Stimulated activated CD4-positive, alpha-beta T cell treated with anti-CD3 and anti-CD28 coated beads, Interleukin-4, amount 100 ng/mL, for 24 hours (primary cell): ENCODE measurements at places on chromosomes 4 and X.

- DNase-seq: no peak
Observed at GRCh38 chr4:141913928-141914327, 277.5 kb downstream of the IL15 start.

- no peak for DNase-seq
Observed at GRCh38 chr4:101682946-101683345, 107.6 kb upstream of the BANK1 start.

DNA sequence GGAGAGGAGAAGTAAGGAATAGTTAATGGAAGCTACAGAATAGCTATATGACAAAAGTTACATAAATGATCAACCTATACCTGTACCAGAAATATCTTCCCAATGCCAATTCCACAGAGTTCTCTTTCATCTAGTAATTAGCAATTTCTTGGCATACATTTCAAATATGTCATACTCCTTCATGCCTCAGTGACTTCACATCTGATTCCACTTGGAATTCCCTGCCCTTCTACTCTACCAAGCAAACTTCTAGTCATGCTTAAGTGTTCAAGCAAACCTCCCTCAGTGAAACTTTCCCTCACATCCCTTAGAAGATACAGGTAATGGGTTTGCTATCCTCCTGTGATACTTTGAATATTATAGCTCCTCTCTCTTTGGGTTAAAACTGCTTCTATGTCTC lies 127.1 kb downstream of the KLHL13 start:
- DNase-seq: no peak

DNA sequence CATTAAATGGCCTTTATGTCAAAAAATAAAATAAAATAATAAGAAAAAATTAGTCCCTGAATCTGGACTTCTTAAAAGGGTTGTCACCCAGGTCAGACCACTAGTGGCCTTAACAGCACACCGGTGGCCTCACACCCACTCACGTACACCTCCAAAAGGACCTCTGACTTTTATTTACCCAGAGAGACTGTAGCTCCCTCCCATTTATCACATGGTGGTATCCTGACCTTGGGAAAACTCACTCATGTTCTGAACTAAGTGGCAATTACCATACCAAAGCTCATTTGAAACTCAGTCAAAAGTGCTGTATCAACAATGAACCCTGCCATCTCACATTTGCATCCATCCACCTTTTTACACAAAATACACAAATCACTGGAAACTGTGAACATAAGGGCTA lies 53.1 kb upstream of the MAP3K15 start:
- DNase-seq: no peak

DNA sequence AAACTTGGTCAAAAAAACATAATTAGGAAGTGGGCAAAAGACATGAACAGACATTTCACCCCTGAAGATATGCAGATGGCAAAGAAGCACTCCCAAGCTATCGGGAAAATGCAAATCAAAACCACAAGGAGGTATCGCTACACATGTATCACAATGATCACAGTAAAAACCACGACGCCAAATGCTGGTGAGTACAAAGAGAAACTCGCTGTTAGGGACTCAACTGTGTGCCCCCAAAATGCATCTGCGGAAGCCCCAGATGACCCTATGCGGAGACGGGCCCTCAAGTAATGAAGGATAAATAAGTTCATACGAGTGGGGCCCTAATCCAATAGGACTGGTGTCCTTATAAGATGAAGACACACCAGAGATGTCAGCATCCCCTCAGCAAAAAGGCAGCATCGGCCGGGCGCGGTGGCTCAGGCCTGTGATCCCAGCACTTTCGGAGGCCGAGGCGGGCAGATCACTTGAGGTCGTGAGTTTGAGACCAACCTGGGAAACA lies 10.2 kb downstream of the GAK start:
- DNase-seq: peak; percentile 31

- no peak for DNase-seq
Observed at GRCh38 chrX:110442635-110443034, 84.0 kb downstream of the RTL9 start.

DNA sequence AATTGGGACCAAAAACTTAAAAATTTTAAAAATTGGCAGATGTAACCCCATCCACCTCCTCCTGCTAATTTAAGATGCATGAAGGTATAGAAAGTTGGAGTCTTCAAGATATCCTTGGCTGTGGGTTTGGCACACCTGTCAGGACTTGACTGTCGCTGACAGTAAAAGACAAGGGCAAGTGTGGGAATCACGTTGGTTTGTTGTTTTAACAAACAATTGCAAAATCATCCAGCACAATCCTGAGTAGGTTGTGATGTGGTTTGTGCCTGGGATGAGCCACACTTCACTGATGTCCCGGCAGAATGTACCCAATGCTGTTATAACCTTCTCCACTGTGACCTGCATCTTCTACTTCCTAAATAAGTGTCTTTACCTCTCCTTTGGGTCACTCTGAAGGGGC lies 24.0 kb downstream of the HOPX start:
- no peak for DNase-seq

DNA sequence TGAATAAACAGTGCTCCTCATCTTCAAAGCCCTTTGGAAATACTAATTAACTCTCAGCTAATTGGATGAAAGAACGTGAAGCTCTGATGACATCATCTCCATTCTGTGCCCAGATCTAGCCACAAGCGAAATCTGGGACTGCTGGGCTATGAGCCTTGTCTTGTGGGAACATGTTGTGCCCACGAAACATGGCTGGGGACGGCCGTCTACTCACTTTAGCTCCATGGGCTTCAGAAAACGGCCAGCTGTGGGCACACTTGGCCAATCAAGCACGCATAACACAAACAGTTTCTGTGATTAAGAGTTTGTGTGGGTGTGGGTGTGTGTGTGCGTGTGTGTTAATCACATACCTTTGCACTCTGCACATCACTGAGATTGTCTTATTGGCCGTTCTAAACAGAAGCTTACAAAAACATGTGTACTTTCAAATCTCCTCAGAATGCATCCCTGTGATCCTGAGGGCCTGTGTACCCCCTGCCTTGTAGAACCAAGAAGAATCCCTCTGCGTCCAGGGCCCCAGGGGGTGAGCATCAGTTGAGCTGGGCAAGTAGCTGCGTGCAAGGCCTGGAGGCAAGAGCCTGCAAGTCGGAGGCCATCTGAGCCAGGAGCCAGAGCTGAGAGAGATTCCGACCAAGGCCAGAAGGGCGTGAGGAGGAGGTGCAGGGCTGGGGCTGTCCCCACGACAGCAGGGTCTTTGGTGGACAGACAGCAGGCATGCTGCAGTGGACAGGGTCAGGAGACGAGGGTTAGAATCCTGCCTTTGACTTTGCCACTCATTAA lies 18.7 kb upstream of the ZNF185 start:
- no peak for DNase-seq

DNA sequence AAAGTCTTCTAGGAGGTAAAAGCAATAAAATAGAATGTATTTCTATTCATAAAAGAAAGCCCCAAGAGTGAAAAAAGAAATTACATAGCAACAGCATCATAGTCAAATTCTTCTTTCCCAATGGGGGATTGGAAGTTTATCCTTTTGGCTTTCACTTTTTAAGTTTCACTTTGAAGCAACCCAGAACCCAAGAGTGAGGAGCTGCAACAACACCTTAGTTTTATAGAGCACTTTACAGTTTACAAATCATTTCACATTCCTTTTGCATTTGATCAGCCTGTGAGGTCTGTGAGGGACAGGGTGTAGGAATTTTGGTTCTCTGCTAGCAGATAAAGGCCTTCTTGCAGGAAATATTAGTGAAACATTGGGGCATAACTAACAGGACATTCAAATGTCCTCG lies 112.0 kb upstream of the NDP start:
- no peak for DNase-seq

DNA sequence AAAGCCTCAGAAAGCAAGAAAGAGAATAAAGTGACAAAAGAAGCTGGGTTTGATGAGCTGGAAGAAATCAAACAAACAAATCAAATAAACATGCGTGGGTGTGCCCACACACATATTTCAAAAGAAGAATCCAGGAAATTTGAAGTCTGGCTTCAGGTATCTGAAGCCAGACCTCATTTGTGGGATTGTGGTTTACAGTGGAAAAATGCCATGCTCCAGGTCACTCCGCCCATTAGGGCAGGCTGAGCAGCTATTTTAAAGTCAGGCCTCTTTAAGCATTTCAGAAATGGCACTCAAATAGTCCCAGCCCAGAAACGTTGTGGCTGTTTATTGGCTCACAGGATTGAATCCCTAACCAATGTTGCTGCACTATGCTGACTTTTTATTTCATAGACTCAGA lies 226.1 kb upstream of the F9 start:
- no peak for DNase-seq

- DNase-seq: no peak
Observed at GRCh38 chrX:63784346-63784901, 590 bp downstream of the ARHGEF9 start.

GRCh38 chr4:156496797-156497196 lies 474.8 kb downstream of the PDGFC start:
- no peak for DNase-seq

GRCh38 chrX:124378643-124379042 lies 32.3 kb downstream of the SH2D1A start:
- no peak for DNase-seq

DNA sequence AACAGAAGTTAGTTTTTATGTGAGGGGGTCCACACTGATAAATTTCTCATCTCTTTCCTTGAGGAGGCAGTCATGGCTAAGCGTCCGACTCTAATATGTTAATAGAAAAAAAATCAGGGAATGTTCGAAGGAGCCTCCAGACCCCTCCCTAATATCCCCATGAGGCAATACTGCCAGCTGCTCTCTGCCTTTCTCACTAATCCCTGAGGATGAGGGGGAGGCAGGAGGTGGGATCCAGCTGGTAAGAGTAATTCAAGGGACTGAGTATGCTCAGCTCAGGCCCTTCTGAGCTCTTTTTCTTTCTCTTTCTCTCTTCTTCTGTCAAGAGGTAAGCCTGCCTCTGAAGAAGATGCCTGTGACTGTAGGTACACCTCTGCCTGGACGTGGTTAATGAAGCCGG lies 51.7 kb downstream of the PIR start:
- DNase-seq: no peak

- DNase-seq: no peak
Observed at GRCh38 chr4:156800463-156800862, 171.1 kb downstream of the PDGFC start.

GRCh38 chr4:149370785-149371420 lies 444.7 kb downstream of the IQCM start:
- no peak for DNase-seq
